CD8-positive, alpha-beta memory T cell (primary cell): ENCODE measurements at places on chromosomes 1 and 21.
A peak's percentile ranks its signal among the peaks of the same experiment; 100 is the strongest.

DNA sequence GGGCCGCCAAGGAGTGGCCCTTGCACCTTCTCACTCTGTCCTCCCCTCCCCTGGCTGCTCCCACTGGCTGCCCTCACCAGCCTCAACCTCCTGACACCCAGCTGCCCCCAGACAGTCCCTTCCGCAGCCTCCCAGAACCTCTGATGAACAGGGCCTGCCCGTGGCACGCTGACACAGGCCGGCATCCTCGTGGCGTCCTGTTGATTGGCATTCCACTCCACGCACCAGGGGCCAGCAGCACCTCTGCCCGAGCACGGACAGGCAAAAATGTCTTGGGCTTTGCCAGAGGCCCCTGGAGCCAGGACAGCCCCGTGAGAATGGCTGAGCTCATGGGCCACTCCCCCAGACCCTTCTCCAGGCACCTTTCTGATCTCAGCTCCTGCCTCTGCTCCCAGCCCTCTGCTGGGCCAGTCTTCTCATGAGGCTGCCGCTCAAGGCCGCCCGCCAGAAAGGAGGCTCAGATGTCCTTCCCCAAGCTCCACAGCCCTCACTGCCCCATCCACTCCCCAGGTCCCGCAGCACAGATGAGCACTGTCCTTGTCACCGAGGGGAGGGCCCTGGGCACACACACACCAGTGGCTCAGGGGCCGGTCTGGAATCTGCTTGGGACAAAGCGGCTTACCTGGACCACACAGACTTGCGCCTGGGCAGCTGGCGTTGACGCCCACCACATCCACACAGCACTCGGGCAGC, 15.8 kb upstream of the RNF223 start:
- peak; percentile 47 for DNase-seq

- peak; percentile 62 for DNase-seq
These were observed 44.1 kb downstream of the CD247 start for GRCh38 chr1:167474191-167474641.

- DNase-seq = no peak
These were observed 365.3 kb downstream of the HHIPL2 start for GRCh38 chr1:222182641-222183040.

DNA sequence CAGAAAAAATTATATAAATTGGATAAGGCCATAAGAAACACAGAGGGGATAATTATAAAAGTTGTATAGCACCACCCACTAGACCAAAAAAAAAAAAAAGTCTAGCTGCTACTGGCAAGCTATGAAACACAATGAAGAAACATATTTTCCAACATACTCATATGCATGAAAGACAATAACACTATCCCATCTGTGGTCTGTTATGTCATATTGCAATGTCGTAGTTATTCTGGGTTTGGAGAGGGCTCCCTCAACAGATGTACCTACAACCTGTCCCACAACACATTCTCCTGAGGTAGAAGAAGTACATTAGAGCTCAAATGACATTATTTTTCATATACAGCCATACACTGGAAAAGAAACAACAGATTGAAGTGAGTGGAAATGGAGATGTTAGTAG, 517.6 kb upstream of the ADGRL4 start:
- DNase-seq = no peak

GRCh38 chr1:164561007-164561406, 2.0 kb downstream of the PBX1 start:
- no peak for DNase-seq

DNA sequence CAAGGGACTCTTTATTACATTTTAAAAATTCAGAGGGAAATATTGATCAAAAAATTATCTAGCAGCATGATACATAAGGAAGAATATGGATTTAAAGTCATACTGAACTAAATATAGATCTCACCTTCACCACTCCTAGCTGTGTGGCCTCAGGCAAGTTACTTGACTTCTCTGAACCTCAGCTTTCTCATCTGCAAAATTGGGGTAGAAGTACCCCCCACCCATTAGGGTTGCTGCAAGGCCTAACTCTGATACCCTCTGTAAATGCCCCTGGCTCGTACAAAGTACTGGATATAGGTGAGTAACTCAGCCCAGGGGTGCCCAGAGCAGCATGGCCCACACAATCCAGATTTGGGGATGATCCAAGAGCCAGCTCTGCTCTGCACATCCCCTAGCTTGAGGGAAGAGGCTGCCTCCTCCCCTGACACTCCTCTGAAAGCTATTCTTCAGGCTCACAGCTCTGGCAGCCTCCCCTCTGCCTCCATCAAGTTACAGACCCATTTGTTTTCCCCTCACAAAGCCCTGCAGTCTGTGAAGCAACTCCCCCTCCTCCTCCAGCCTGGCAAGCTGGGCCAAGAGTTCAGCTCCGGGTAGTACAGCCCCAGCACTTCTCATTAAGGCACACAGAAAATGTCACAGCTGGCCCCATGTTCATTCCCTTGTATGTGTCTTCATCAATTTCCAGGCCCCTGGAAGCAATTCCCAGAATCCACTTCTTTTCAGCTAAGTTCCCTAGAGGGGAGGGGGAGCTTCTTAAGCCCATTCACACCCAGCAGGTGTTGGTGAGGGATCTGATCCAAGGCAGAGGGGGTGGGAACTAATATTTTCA, 143.7 kb downstream of the PLPP3 start:
- no peak for DNase-seq

- DNase-seq = no peak
These were observed 564.3 kb upstream of the NEGR1 start for GRCh38 chr1:72846476-72847278.

DNA sequence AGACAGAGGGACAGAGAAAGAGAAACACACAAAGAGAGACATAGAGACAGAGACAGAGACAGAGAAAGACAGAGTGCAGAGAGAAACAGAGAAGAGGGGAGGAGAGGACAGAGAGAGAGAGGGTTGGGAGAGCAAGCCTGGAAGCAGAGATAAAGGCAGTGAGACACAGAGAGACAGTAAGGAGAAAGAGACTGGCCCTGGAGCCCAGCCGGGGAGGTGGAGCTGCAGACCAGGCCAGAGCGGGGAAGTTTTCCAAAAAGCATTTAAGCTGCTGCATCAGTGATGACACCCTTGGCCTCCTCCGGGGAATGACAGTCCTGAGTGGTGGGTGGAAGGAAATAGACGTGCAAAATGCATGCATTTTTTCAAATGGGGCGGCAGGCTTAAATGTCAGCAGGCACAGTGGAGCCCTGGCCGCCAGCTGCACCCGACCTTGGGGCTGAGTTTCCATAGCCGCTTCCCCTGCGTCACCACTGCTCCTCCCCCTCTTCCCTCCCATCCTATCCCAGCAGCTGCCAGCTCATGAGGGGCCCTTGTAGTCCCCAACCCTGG, 95.4 kb upstream of the KLHDC7A start:
- DNase-seq = no peak

- no peak for DNase-seq
These were observed 13.7 kb upstream of the PLPPR5 start for GRCh38 chr1:99018313-99018712.

- no peak for DNase-seq
These were observed 5.3 kb downstream of the KRTAP10-1 start for GRCh38 chr21:44534688-44535087.
